ENCODE measurements at places on chromosomes 2 and 18.

GRCh38 chr2:207472343-207473048 is 57.3 kb upstream of the CREB1 start:
- DNase-seq = no peak

GRCh38 chr2:70943205-70943871 is 7.6 kb downstream of the ATP6V1B1 start:
- DNase-seq = no peak

GRCh38 chr18:46356278-46357033 is 252.3 kb downstream of the HAUS1 start:
- DNase-seq = no peak

DNA sequence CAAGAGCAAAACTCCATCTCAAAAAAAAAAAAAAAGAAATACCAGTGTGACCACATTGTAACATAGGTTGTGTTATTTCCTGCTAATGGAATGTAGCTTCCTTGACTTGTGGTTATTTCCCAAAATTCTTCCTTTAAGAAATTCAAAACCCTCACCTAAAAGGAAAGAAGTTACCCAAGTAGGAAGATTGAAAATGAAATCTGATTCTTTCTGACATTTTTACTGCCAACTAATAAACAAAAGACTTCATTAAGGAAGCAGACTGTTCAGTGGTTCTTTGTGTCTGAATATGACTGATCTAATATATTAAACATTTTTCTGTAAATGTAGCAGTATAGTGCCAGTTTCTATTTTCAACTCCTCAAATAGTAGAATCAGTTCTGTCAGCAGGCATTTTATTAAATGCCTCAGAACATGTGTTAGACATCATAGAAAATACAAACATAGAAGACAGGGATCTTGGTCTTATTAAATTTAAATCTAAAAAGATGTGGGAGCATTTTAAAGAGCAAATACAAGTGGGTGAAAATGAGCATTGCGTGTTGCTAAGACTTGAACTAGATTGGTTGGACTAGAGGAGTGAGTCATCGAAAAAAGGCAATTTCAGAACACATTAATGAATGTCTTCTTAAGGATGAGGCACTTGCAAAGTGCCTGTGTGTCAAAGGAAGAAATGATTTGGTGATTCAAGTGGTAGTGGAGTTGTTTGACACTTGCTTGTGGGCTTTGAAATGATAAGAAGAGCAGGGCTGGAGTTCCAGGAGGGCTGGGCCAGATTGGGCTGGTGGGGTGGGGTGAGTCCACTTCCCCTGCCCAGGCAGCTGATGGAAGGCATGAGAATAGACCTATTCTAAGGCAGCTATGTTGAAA is 53.4 kb downstream of the PKP4 start:
- DNase-seq = no peak

- no peak for DNase-seq
Measured at GRCh38 chr2:6499691-6500090, 366.0 kb downstream of the CMPK2 start.

Data from left kidney (tissue), 8 donors.